NCI-H748 treated with DMSO at 0.1 percent for 48 hours (cell line): ENCODE measurements at places on chromosomes 4 and X.

- no peak for DNase-seq
These were observed 8.9 kb downstream of the NUP62CL start for GRCh38 chrX:107197319-107197718.

DNA sequence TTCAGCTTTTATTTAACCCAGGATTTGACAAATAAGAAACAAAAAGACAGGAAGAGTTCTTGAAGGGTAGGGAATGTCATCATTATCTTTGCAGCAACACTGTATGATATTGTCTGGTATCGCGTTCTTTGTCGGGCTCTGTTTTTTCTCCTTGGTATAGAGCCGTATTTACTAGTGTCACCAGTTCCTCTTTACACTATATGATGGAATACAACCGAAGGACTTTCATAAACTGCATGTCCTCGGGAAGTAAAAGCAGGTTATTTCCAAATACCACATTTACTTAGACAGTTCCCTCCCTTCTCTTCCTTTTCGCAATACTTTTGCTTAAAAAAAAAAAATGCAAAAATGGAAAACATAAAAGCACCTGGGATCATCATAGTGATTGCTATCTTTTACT lies 96.6 kb upstream of the IL13RA1 start:
- DNase-seq = no peak

DNA sequence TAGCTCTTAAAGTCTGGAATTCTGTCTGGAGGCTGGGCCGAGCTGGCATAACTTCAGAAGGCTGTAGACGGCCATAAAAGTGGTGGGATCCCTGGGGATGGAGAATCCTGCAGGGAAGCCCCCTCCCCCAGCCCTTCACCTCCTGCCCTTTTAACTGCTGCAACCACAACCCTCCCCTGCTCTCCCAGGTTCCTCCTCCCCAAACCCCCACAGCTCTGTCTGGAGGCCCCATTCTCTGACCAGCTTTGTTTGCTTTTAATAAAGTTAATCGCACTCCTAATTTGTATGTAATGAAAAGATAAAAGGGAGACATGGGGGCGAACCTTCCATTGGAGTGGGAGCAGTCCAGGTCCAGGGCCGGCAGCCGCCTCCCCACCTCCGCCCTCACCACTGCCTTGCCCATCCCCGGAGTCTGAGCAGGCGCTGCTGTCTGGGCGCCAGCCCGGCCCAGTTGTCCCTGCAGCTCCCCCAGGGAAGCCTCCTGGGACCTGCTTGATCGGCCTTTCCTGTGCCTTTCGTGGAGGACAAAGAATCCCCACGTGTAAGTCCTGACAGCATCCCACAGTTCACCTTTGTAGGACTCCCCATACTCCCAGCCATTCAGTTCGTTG lies 84.3 kb downstream of the PJA1 start:
- no peak for DNase-seq

DNA sequence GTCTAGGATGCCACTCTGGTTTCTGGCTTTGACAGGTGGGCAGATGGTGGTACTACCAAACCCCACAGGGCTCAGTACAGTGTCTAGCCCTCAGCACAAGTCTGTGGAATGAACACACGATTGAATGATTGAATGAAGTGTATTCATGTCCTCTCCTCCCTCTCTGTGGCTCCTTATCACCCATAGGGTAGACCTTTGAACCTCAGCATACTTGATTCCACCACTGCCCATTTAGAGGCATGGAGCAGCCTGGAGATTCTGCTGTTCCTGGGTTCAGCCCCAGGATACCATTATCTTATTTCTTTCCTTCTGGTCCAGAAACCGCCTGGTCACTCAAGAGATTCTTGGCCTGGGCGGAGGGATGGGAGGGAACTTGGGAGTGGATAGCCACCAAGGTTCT lies 53.9 kb downstream of the PRPS1 start:
- DNase-seq = no peak

GRCh38 chr4:162461952-162462351 lies 298.2 kb upstream of the FSTL5 start:
- peak; percentile 24 for DNase-seq

- no peak for DNase-seq
These were observed 167.3 kb upstream of the LEF1 start for GRCh38 chr4:108336076-108336475.

DNA sequence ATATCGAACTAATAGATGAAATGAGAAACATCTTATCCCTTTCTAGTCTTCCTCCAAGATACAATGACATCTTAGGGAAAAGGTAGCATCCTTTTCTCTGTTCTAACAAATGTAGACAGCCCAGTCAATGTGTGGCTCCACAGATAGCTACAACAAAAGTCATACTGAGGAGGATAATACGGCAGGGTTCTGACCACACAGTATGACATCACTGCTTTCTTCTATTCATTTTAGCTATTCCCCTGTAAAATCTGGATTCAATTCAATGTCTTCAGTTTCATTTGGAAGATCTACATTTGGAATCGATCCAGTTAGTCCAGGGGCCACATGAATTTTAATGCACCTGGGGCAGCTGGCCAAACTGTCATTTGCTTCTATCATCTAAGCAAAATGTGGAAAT lies 51.4 kb downstream of the ENOX2 start:
- DNase-seq = no peak

- DNase-seq = no peak
These were observed 262.7 kb upstream of the ETNPPL start for GRCh38 chr4:109025471-109026076.

DNA sequence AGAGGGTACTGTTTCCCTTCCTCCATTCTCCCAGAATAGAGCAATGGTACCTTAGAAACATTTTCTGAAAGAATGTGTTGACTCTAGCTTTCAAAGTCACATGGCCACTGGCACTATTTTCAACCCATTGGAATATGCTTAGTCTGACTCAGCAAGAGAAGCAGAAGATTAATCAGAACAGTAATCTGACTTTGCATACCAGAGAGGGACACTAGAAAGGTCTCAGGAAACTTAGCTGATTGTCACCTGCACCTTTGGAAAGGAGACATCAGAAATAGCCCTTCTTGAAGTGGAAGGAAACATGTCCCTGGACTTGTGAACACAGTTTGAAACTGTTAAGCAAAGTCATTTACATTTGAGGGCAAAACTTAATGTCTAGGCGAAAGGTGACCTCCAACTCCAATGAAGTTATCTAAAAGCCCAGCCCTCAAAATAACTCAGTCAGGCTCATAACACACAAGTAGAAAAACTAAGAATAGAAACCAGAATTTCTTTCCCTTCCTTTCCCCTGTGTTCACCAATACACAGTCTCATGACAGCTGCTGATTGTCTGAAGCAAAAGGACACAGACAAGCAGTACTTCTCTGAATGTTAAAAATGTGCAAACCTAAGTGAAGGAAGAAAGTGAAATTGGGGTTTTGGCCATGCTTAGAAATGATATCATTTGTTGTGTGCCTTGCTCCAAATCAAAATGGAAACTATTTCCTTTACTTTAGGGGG lies 270.8 kb downstream of the GRIA3 start:
- no peak for DNase-seq

- DNase-seq = no peak
These were observed 625 bp upstream of the GABRA4 start for GRCh38 chr4:46994007-46994405.

- no peak for DNase-seq
These were observed 86.4 kb downstream of the PPA2 start for GRCh38 chr4:105387466-105387865.

- no peak for DNase-seq
These were observed 306.7 kb downstream of the GBA3 start for GRCh38 chr4:22999419-22999818.

DNA sequence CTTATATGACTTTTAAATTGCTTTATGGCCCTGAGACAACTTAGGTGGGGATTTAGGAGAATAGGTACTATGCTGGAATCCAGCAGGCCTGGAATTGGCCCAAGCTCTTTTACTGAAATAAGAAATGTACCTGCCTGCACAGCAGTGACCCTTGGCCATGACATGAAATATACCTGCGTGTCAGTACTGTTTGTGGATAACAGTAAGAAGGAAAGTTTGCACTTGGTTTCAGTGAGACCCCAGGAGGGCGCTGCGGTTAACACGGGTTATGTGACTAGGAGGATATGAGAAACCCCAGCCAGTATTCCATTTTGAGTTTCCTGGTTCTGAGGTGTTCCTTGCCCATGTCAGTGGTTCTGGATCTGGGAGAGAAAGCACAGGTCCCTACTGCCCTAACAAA lies 5.3 kb downstream of the MTM1 start:
- DNase-seq = no peak

DNA sequence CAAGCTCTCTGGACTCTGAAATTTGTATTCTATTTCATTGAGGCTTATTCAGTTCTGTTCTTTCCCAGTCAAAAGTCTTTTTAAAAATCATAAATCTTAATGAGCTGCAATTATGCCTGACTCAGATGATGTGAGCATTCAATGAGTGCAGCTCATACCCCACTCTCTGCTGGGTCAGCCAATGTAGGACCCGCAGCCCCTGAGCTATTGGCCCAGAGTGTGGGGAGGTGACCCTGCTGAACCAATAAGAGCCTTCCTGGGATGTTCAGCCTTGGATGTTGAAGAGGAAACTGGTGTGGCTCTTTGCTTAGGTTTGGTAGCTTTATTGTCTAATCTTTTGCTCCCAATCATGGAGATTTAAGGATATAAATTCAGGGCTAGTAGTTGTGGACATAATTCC lies 12.1 kb upstream of the TCEAL4 start:
- no peak for DNase-seq
